Activated CD4-positive, CD25-positive, alpha-beta regulatory T cell treated with anti-CD3 and anti-CD28 coated beads, Interleukin-2, amount 50 U/mL, for 24 hours (primary cell): ENCODE measurements at places on chromosomes 5 and 9.
A peak's percentile ranks its signal among the peaks of the same experiment; 100 is the strongest.

DNA sequence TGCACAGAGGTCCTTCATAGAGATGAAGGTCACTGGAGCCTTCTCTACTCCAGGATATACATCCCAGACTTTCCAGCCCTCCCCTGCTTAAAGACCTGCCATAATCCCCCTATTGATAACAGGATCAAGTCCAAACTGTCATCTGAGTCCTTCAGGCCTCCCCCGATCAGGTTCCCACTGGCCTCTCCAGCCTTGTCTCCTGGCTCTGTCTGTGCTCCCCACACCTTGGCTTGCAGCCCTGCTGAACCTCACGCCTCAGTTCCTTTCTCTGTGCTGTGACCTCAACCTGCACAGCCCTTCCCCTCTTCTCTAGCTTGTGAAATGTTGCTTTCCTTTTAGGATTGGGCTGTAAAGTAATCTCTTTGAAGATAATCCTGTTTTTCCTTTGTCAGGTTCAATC, 2.5 kb upstream of the HRH2 start:
- ATAC-seq: no peak

DNA sequence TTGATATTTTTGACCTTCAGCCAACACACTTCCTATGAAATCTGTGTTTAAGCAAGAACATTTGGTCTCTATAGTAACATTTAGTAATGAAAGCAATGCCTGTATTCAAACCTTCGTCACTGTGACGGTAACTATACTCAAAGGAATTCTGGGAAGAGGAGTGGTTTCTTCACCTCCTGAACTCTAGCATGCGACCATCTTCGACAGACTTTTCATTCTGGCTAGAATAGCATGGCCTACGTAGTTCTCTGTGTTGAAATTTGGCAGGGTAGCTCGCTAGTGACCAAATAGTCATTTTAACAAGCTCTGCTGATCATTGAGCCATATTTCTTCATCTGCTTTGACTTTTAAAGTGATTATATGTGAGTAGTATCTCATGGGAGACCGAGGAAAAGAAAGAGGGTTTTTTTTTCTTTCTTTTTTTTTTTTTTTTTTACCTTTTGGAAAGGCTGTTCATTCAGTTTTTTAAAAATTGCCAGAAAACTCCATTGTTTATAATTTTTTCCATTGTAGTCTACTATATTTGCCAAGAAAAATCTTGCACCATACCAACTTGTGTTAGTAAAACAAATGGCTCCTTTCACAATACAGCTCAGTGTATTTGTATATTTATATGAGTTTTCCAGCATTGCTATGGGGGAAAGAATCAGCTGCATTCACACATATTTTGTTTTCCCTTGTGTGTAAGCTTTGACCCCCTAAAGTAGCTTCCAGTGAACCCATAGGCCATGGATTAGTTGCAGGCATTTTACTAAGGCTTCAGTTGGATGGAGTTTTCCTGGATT, 166.8 kb downstream of the NNT start:
- ATAC-seq: no peak

DNA sequence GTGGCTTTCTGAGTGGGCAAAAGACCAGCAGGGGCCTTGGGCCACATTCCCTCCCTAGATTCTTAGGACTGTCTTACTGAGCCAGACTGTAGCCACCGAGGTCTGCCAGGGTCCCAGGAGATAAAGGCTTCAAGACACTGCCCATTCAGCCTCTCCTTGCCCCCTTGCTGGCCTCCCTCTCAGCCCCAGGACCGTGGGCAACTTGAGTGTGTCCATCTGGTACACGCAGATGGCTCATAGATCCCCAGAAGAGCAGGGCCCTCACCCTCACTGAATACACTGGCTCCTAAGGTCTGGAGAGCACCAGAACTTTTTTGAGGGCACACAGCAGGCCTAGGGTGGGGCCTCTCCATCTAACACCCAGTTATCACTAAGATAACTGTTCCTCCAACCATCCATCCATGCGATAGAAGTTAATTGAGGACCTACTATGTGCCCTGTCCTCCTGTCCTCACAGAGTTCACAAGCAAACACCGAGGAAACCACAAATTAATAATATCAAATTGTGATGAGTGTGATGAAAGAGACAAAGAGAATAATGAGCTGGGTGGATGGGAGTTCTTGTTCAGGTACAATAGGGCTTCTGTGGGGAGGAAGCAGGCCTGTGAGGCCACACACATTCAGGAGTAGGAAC, 4.9 kb upstream of the PDGFRB start:
- ATAC-seq: no peak

GRCh38 chr9:21730899-21731298, 71.5 kb upstream of the MTAP start:
- no peak for ATAC-seq

- ATAC-seq: no peak
Measured at GRCh38 chr5:135842737-135843136, 8.3 kb downstream of the SLC25A48 start.

- ATAC-seq: no peak
Measured at GRCh38 chr5:42321785-42322184, 101.5 kb upstream of the GHR start.

DNA sequence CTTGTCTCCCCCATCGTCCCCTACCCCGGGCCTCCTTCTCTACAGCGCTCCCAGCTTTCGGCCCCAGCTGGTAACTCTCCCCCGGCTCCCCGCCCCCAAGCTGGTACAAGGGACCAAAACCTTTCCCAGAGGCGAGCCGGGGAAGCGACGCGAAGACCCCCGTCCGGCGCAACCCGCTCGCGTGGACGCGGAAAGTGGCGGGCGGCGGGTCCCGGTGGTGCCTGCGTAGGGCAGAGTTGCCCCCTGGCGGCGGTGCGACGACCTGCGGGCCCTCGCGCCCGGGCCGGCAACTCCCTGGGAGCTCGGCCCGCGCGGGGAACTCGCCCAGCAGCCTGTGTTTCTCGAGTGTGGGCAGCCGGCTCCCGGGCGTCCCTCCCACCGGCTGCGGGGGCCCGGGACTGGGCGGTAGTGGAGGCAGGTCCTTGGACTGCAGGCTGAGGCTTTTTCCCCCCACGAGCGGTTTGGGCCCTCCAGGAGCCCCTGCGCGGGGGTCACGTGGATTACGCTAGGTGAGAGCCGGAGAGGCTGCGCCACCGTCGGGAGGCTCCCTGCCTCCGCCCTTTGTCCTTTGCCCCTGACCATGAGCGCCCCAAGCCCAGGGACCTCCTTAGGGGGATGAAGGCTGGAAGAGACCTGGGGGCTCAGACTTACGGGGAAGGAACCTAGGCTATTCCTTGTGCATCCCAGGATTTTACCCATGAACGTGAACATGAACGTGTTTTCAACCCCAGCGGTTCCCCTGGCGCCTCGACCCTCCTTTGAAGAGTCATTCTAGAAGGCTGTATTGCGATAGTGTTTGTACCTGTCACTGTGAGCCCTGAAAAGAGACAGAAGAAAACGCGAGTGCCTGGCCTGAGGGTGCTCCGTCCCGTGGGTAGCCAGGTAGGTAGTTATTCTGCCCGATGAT, 2.9 kb upstream of the FOXD1 start:
- peak; percentile 22 for ATAC-seq

DNA sequence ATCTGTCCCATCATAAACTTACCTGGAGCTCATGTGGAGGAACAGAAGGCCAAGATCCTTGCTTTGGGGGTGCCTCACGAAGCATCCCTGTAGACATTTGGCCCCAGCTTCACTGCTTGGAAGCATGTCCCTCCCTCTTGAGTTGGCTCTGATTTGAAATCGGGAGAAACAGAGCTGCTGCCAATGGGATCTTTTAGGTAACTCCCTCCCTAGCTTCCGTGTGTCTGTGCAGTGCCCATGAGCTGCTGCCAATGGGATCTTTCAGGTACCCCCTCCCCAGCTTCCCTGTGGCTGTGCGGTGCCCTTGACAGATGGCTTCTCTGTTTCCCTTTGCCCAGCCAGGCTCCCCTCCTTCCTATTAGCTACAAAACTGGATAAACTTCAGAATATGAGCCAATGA, 178.0 kb downstream of the NR3C1 start:
- ATAC-seq: no peak

- ATAC-seq: no peak
Measured at GRCh38 chr5:158796812-158797497, 302.8 kb downstream of the EBF1 start.

GRCh38 chr9:106717686-106718085, 145.3 kb upstream of the ZNF462 start:
- ATAC-seq: no peak

DNA sequence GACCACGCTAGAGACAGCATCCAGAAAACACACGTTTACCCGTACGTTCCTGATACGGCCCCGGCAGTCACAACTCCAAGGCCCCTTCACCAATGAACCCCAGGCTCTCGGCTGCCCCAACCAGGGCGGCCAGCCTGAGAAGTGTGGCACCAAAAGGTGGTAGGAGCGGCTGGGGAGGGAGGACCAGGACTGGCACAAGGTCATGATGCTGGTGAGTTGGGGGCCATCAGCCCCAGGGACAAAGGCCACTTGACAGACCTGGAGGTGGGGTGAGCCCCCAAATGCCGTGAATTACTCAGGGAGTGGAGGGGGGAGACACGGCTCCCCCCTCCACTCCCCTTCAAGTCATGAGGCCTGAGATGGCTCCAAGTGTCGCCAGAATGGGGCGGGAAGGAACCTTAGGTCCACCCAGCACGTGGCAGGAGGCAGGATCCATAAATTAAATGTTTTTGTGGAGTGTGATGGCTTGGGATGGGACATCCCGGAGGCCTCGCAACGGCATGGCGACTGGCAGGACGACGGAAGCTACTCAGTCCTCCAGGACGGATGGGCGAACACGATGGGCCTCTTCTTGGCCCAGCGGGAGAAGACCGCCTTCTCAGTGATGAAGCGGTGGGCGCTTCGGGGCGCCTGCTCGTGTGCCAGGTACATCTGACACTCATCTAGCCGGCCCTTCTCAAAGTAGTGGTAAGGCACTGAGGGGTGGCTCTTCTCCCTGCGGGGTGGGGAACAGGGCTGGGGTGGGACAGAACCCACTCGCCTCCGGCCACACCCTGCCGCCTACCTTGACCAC, 8.7 kb upstream of the ST6GALNAC6 start:
- no peak for ATAC-seq

- ATAC-seq: no peak
Measured at GRCh38 chr9:127262602-127263001, 2.0 kb upstream of the GARNL3 start.

- ATAC-seq: no peak
Measured at GRCh38 chr9:81686614-81687520, 2.5 kb downstream of the TLE1 start.

- no peak for ATAC-seq
Measured at GRCh38 chr9:34037626-34038025, 11.1 kb downstream of the UBAP2 start.

GRCh38 chr9:133133681-133134387, 12.8 kb upstream of the RALGDS start:
- ATAC-seq: peak; percentile 89

- ATAC-seq: no peak
Measured at GRCh38 chr5:32182463-32183063, 8.4 kb upstream of the GOLPH3 start.

DNA sequence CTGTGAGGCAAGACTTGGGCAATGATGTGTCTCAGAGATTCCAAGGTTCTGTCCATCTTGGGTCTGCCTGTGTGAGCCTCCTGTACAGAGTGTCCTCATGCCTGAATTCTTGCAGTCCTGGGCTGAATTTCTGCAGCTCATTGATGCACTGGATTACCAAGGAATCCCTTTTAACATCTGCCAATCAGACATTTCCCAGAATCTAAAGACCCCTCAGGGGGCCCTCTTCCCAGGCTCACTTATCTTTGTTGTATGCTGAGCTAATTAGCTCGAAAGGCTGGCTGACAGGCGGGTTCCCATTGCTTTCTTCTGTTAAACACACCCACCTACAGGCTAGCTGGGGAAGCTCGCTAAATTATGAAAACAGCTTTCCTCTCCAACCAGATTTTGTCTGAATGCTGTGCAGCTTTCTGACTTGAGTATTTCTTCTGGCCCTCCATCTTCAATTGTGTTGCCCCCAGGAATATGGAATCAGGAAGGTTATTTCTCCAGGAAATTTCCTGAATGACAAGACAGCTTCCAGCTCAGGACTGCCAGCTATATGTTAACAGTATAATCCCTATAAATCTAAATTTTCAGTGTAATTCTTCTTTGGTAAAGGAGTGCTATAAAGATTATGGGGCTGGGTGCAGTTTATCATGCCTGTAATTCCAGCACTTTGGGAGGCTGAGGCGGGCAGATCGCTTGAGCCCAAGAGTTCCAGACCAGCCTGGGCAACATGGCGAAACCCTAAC, at the start of gene LIX1:
TSS of gene LIX1 (minus strand) at position 91 of the 734 bp plus-strand sequence. CDS start at position 56, 35 bp downstream.
- no peak for ATAC-seq

DNA sequence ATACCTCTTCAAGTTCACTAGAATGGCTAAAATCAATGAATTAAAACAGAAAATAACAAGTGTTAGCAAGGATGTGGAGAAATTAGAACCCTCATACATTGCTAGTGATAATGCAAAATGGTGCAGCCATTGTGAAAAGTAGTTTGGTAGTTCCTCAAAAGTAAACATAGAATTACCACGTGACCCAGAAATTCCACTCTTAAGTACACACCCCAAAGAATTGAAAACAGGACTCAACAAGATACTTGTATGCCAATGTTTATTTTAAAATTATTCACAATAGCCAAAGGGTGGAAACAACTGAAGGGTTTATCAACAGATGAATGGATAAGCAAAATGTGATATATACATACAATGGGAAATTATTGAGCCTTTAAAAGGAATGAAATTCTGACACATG, 70.3 kb downstream of the BARX1 start:
- ATAC-seq: no peak

DNA sequence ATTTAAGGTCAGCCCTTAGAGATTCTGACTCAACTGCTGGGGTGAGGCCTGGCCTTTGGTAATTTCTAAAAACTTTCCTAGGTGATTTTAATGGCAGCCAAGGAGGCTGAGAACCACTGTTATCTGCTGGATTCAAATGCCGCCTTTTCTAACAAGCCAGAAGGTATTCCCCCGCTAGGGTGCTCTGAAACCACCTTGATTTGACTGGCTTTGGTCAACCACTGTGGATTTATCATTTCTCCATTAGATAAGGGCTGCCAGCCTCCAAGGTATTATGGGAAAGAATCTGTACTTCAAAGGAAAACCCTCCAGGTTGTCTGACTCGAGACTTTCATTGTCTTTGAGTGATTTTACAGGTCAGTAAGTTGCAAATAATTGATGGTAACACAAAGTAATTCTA, 4.3 kb downstream of the ANXA6 start:
- ATAC-seq: no peak

GRCh38 chr5:11234501-11234911, 473.5 kb upstream of the DAP start:
- no peak for ATAC-seq

DNA sequence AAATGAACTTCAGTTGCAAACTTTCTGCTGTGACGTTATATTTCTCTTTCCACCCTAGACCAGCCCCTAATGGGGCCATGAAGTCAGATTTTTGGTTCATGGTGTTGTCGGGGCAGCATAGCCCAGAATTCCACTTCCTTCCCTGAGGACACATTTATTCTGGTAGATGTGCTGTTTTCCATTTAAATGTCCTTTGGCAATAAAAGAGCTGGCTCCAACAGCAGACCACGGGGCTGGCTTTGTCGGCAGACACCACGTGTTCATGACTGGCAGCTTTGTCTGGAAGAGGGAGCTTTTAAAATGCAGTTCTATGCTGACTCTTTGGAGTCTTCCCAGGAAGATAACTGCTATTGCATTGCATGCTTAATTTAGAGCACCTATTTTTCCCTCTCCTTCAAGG, 17.6 kb upstream of the LCP2 start:
- ATAC-seq: no peak
